ENCODE measurements at places on chromosomes 7 and 10. TPM values are rescaled to one million over a fixed set of nuclear protein-coding genes. Genes with fewer than 3 reads are reported as not detected.

TYSND1 gene
- 19.7 TPM for total RNA-seq

TLX1 gene
- total RNA-seq: not detected

DNA sequence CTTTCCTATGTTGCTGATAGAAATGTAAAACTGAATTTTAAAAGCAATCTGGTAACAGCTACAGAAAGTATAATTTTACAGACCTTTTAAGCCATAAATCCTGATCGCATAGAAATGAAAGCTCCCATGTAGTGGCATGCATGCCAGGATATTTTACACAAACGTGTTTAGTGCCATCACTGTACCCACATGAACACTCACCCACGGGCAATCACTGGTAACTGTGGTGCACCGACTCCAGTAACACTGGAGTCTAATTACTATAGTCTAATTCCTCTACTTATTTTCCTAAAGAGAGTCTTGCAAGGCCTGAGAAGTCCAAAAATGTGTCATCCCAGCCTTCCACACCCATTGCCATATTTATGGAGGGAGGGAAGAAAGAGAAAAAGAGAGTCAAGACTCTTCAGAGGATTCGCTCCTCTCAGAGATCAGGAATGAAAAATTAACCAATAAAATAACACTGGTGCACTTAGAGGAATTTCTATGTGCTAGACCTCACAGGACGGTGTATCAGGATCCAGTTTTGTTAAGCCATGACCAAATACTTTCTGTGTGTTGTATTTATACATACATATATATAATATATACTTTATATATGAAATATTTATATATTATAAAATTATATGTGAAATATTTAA lies 48.9 kb upstream of the AKR1C1 start:
- no peaks in the 10 kb centered on the region for H3K4me1 ChIP-seq
- no peak overlapping the region for H3K27ac ChIP-seq
- no peak overlapping the region for H3K4me3 ChIP-seq
- DNase-seq: no peak
- no peaks in the 10 kb centered on the region for H3K36me3 ChIP-seq

NSUN6 gene
- 28.4 TPM for total RNA-seq

DNA sequence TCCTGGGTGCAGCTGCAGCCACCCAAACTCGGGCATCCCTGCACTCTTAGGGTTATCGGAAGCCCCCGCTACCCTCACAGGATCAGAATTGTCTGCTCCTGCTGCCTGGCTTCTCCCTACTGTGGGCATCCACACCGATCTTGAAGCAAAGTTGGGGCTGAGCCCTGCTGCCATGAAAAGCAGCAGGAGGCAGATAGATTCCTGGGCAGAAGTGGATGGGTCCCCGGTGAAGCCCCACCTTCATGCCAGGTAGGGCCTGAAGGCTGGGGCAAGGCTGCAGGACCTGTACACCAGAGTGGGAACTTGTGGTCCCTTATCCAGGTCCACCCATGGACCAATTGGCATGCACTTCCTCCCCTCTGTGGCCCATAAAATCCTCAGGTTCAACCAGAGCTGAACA lies 922.6 kb upstream of the KCND2 start:
- no peak overlapping the region for H3K27ac ChIP-seq
- H3K4me3 ChIP-seq: no peak overlapping the region
- no peak for DNase-seq

DNA sequence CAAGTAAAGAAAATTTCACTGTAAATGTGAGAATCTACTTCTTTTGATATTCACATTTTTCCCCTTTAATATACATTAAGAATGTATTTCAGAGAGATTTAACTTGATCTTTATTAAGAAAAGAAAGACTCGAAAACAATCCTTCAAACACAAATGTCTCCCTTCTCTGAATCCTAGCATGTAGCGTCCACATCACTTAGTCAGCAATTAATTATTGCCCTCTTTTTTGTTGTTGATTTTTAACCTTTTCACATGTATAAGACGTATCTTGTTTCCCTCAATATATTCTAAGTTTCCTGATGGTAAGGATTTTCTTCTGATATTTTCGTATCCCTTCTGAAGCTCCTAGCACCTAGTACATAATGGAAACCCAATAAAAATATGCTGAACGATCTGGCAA lies 6.6 kb downstream of the PDE1C start:
- no peaks in the 10 kb centered on the region for H3K27me3 ChIP-seq
- H3K27ac ChIP-seq: no peak overlapping the region
- H3K36me3 ChIP-seq: no peaks in the 10 kb centered on the region
- no peak for DNase-seq

- H3K27ac ChIP-seq: no peak overlapping the region
- H3K27me3 ChIP-seq: no peaks in the 10 kb centered on the region
- peaks cover 4% of the 10 kb centered on the region for H3K4me1 ChIP-seq
- no peaks in the 10 kb centered on the region for H3K36me3 ChIP-seq
- no peak overlapping the region for H3K4me3 ChIP-seq
- no peak for DNase-seq
Measured at GRCh38 chr10:67788028-67788886, 49.7 kb downstream of the DNAJC12 start.

DNA sequence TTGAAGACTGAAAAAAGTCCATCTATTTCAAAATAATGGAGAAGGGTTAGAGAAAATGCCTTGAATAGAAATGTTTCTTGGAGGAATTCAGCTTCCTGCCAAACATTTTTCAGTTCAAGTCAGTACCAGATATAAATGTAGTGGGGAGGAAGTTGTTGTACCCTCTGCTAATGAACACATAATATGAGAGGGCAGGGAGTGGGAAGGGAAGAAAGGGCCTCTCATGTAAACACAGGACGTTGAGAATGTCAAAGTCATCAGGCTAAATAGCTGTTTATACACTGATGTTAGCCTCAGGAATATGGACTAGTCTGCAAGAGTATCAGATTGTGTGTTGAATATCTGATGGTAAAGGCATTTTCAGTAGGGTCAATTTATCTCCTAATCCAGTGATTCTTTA lies 37.0 kb downstream of the GPR37 start:
- no peak for DNase-seq
- no peak overlapping the region for H3K4me3 ChIP-seq
- no peaks in the 10 kb centered on the region for H3K36me3 ChIP-seq
- H3K27me3 ChIP-seq: no peaks in the 10 kb centered on the region
- H3K27ac ChIP-seq: no peak overlapping the region

GRCh38 chr10:71773221-71773971 lies at the start of gene VSIR:
VSIR (minus strand) TSS chr10:71773520; CDS start chr10:71773439, 81 bp downstream.
- peak within 1 kb of the TSS; percentile 59 for H3K4me3 ChIP-seq
- peak; percentile 87 for DNase-seq
- H3K4me1 ChIP-seq: peaks cover 2% of the 10 kb centered on the region
- H3K27me3 ChIP-seq: no peaks in the 10 kb centered on the region
- H3K27ac ChIP-seq: peak within 1 kb of the TSS; percentile 94

- H3K27ac ChIP-seq: no peak overlapping the region
- DNase-seq: no peak
- H3K4me3 ChIP-seq: no peak overlapping the region
- H3K27me3 ChIP-seq: no peaks in the 10 kb centered on the region
Measured at GRCh38 chr7:156464339-156464738, 176.2 kb upstream of the RNF32 start.

LRRTM3 gene
- total RNA-seq: not detected

All from breast epithelium (tissue), 4 donors.